Stimulated activated CD4-positive, alpha-beta T cell treated with anti-CD3 and anti-CD28 coated beads, Interleukin-2, amount 100 ng/mL, for 24 hours (primary cell): ENCODE measurements at places on chromosomes 5 and 9.

GRCh38 chr5:142823126-142823525, 52.9 kb downstream of the ARHGAP26 start:
- DNase-seq, result no peak

- DNase-seq, result no peak
Measured at GRCh38 chr9:121498487-121499176, 1.0 kb downstream of the GGTA1 start.

DNA sequence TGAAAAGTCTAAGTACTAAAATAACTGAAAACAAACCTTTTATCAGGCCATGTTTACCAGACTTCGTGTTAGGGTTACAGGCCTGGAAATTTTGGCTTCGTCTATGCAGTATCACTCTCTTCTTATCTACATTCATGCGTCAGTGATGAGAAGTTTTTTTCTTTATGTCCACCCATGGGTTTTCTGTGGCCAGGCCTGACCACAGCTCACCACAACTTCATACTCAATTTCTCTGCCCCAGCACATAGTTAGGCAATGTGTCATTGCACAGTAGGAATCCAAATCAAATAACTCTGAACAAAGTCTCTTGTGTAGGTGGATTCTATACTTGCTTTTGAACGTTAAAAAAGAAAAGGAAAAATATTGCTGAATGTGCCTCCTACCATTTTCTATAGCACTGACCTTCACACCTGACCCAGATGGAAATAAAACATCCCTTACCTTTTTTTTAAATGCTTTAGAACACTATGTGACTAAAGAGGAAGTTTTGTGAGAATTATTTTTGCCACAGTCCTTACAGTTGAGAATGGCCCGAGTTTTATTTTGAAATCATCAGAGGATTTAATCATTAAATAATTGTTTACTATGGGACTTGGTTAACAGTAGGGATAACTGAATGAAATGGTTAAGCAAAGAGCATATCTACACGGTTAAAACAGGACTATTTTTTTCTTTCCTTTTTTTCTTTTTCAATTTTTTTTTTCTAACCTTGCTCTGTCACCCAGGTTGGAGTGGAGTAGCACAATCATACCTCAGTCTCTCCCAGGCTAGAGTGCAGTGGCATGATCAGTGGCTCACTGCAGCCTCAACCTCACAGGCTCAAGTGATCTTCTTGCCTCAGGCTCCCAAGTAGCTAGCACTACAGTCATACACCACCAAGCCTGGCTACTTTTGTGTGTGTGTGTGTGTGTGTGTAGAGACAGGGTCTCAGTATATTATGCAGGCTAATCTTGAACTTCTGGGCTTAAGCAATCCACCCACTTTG, 1247.0 kb upstream of the ACO1 start:
- no peak for DNase-seq

DNA sequence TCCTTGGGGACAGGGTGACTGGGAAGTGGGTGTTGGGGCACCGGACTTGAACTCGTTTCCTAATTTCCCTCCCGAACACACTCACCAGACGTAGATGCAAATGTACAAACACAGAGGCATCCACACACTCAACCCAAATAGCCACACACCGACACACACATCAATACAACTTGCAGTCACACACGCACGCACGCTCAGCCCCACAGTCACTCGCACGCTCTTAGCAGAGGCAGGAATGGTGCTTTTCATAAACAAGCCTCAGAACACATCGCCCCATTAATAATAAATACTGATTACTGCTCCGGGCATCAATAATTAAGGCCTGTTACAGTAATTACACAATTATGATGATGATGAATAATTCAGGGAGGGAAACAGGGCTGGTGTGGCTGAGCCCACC, 5.7 kb downstream of the BARHL1 start:
- no peak for DNase-seq

DNA sequence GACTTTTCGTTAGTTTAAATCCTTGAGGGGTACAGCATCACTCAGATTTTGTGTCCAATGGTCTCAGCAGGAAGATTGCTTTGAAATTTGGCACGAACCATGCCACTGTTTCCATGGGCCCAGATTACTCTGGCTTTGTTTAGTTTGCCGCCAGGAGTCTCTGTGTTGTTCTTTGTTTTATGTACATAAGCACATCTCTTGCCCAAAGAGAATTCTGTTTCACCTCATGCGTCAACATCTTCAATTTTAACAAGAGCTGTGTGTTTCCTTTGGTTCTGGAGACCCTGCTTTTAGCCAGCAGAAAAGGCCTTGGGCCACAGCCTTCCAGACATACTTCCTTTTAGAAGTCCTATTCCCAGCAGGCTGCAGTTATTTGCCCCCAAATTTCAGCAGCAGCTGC, 62.4 kb downstream of the TNPO1 start:
- DNase-seq, result no peak
